ENCODE measurements at places on chromosomes 11 and 22.

GRCh38 chr22:38824585-38824984, 19.2 kb downstream of the NPTXR start:
- no peak for DNase-seq

DNA sequence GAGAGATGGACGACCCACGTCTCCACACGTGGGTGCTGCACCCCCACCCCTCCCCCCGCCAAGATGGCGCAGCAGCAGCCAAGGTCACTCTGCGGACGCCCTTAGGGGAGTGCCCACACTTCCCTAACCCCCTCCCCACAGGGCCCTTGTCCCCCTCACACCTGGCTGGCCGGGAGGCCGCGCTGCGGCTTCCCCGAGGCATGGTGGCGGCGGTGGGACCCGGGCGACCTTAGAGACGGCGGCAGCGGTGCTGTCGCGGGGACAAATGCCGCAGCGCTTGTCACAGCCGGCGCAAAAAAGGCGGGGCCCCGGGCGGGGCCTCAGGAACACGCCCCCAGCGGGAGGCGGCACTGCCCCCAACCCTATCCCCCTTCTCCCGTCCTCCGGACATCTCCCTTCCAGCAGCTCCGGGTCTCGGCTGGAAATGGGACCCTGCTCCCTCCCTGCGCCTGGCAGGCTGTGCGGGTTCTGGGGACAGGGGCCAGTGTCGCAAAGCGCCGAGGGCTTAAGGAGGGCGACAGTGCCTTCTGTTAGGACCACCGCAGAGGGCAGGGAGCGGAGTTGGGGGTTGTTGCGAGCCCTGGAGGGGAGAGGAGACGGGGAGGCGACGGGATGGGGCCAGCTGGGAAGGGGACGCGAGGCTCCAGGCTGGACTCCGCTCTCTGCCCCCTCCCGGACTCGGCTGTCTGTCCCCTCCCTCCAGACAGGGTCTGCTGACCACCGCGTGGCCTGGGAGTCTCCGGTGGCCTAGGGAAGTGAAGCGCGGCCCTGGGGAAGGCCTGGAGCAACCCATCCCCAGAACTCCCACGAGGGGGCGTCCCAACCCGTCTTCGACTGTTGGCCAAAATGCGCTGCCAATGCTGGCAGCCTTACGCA, at the start of gene CHCHD10:
Gene CHCHD10, minus strand, starts transcription at position 300 of the 876 bp plus-strand sequence. Its CDS starts 98 bp downstream, at position 202.
- DNase-seq = peak; percentile 79

- DNase-seq = peak; percentile 58
Measured at GRCh38 chr11:64638018-64638665, 47.1 kb downstream of the SLC22A12 start.

GRCh38 chr11:92735039-92735438, 234.4 kb upstream of the MTNR1B start:
- peak; percentile 23 for DNase-seq

DNA sequence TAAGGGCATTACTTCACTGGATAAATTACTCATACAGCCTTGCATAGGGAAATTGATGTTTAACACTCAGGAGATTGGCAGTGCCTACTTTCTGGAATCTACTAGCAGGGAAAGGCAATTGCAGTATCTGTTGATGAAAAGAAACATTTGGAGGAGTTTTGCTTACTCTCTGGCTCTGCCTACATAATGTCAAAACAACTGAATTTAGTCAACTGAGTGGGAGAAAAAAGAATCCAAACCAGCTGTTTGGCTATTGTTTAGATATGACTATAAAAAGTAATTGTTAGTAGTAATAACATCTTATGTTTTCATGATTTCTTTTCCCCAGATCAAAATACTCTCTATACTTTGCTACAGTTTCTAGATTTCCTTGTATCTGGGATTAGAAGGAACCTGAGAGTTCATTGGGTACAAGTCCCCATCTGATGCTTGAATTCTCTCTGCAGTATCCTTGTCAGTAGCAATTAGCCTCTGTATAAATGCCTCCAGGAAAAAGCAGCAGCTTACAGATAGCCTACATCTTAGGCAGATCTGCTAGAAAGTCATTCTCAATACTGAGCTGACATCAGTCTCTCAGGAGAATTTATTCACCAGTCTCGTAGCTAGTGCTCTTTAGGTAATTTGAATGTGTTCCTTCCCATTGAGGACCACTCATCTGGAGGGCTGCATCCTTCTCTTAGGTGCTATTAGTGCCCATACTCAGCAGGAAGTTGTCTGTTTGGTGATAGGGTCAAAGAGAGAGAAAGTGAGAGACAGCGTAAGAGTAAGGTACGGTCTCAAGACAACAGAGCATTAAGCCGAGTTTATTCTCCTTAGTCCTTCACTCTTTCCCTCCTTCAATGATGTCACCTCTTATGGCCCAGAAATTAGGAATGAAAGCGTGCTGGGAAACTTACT, 185.9 kb upstream of the CCDC90B start:
- DNase-seq = no peak

- no peak for DNase-seq
Measured at GRCh38 chr11:44764583-44764982, 37.8 kb downstream of the TSPAN18 start.
